Neural crest cell (in vitro differentiated cells): ENCODE measurements at places on chromosomes 1 and 21. TPM values are rescaled to one million over a fixed set of nuclear protein-coding genes. Genes with fewer than 3 reads are reported as not detected.

- H3K4me3 ChIP-seq, result no peak overlapping the region
- H3K36me3 ChIP-seq, result peaks cover 4% of the 10 kb centered on the region
- no peaks in the 10 kb centered on the region for H3K4me1 ChIP-seq
- H3K27me3 ChIP-seq, result no peaks in the 10 kb centered on the region
- no peak overlapping the region for H3K27ac ChIP-seq
- DNase-seq, result no peak
Measured at GRCh38 chr1:165753934-165754333, 14.7 kb downstream of the TMCO1 start.

GRCh38 chr1:113692342-113692741, 66.9 kb downstream of the PHTF1 start:
- no peak for DNase-seq
- no peak overlapping the region for H3K4me3 ChIP-seq
- no peaks in the 10 kb centered on the region for H3K4me1 ChIP-seq
- H3K27ac ChIP-seq, result no peak overlapping the region

DNA sequence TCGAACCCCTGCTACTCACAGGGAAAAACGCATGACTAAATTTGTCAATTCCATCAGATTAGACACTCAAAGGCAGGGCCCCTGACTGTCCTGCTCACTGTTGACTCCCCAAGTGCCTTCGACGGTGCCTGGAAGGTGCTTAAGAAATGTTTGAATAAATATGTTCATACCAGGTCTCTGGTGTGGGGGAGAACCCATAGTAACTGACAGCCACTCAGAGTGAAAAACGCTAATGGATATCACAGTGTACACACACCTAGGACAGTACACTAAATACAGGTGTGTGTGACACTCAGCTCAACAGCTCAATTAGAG, 39.7 kb upstream of the WASF2 start:
- no peak for DNase-seq
- peak overlapping the region; percentile 85 for H3K4me3 ChIP-seq

DNA sequence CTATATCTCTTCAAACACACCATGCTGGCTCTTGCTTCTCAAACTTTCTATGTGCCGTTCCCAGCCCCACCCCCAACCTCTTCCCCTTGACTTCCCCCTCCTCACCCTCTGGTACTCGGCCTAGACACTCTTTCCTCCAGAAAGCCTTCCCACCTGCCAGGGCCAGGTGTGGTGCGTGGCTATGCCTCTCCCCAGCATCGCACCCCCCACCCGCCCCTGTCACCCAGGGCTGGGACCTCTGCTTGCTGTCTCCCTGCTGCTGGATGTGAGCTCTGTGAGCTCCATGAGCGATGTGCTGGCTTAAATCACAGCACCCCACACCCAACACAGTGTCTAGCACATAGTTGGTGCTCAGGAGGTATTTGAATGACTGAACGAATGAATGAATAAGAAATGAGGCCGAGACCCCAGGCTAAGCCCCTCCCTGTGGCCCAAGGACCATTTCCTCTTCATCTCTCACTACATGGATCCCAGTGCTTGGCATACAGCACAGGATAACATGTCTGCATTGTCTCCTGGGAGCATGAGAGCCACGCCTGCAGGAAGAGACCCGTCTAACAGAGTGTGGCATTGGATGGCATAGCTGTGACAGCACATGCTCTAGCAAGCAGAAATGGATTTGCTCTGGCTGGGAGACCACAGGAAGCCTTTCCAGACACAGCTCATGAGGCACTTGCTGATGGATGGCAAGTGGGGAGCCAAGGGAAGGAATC, 19.7 kb downstream of the TNNT2 start:
- DNase-seq, result no peak
- H3K27me3 ChIP-seq, result no peaks in the 10 kb centered on the region
- no peak overlapping the region for H3K27ac ChIP-seq
- no peak overlapping the region for H3K4me3 ChIP-seq
- no peaks in the 10 kb centered on the region for H3K36me3 ChIP-seq
- no peaks in the 10 kb centered on the region for H3K4me1 ChIP-seq

DNA sequence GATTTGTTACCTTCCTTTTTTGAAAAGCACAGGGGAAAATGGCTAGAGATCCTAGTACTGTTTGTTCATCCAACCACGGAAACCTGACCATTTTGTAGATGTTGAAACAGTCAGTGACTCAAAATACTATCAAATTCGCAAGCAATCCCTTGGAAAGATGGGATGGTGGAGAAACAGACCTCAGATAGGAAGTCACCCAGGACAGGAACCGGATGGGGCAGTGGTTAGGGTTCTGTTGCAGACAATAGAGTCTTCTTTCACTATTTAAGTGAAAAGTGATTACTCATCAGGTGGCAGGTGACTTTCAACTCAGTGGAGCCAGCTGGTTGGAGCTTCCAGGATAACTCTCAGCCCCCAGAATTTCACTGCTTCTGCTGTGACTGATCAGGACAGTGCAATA, 17.0 kb downstream of the LHX4 start:
- H3K27me3 ChIP-seq, result peaks cover 53% of the 10 kb centered on the region
- H3K27ac ChIP-seq, result no peak overlapping the region
- peaks cover 5% of the 10 kb centered on the region for H3K4me1 ChIP-seq
- H3K36me3 ChIP-seq, result no peaks in the 10 kb centered on the region
- no peak for DNase-seq
- H3K4me3 ChIP-seq, result no peak overlapping the region

- no peaks in the 10 kb centered on the region for H3K36me3 ChIP-seq
- no peak overlapping the region for H3K4me3 ChIP-seq
- H3K4me1 ChIP-seq, result peaks cover 17% of the 10 kb centered on the region
- H3K27me3 ChIP-seq, result no peaks in the 10 kb centered on the region
- DNase-seq, result no peak
- no peak overlapping the region for H3K27ac ChIP-seq
Measured at GRCh38 chr1:198495631-198496030, 44.8 kb downstream of the ATP6V1G3 start.

DNA sequence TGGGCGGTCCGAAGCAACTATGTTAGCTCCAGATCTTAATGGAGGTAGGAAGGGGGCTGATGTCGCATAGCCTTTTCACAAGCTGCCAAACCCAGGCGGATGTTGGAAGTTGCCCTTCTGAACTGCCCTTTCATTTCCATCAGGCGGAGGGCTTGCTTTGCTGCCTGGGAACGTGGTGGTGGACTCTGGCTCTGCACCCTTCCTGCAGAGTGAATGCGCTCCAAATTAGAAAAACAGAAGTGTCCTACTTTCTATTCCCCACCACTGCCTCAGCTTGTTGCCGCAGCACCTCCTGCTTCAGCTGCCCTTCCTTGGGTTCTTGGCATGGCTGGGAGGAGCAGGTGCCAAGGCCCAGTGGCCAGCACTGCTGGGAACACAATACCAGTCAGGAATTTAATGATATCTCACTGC, 60.6 kb downstream of the AK4 start:
- no peak overlapping the region for H3K27ac ChIP-seq
- H3K4me3 ChIP-seq, result no peak overlapping the region
- peaks cover 16% of the 10 kb centered on the region for H3K4me1 ChIP-seq
- peaks cover 2% of the 10 kb centered on the region for H3K27me3 ChIP-seq

- peaks cover 12% of the 10 kb centered on the region for H3K4me1 ChIP-seq
- H3K27ac ChIP-seq, result no peak overlapping the region
- H3K4me3 ChIP-seq, result peak overlapping the region; percentile 70
Measured at GRCh38 chr1:237043846-237044636, 2.1 kb downstream of the RYR2 start.

DNA sequence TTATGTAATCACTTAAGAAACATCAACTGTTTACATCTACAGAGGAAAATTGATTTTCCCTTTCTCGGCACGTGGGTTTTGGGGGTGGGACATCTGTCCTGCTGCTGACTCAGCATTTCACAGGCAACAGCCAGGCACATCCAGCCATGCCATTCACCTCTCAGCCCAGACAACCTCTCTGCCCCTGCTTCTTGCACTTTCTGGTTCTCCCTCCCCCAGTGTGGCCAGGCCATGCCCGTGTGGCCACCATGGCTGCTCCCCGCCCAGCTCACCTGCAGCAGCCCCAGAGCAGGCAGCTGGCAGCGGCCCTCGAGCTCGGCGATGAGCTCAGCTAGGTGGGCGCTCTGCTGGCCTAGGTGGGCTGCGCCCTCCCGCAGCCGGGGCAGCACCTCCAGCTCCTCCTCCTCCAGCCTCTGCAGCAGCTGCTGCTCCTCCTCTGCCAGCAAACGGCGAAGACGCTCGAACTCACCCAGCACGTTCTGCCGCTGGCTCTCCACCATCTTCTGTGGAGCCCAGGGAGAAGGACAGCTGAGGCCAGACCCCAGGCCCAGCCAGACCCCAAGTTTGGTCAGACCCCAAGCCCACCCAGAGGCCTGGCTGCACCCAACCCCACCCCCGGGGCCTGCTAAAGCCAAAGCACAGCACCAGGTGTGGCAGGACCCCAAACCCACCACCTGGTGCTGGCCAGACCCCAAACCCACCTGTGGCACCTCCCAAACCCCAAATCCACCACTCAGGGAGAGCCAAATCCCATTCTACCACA, 5.8 kb downstream of the TRIM11 start:
- DNase-seq, result no peak
- no peaks in the 10 kb centered on the region for H3K27me3 ChIP-seq

OR6K3 gene
- not detected in 2 replicates for total RNA-seq

DNA sequence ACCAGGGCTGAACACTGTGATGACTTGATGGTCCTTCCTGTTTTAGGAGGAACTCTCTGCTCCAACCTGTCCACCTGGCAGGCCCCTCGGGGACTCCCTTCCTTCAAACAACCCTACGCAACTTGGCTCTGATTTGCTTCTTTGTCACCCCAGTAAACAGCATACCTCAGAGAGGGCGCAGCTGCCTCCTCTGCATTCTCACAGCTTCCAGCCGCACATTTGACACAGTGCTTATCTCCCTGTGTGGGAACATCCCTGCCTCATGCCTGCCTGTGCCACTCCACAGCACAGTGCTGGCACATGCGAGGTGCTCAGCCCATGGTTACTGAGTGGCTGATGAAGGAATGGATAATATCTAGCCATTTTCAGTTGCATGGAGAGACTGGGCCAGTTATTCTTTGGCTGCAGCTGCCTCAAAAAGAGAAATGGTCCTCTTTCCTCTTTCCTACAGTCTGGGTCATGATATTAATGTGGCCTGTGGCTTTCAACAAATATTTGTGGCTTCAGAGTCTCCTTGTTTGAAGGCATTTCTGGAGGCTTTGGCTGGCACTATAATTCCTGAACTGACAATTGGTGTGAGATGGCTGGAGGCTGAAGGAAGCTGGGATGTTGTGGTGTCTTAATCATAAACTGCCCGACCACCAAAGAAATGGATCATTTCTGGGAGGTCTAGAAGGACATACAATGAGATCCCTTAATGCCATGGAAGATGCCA, 77.9 kb downstream of the TENT5C start:
- H3K4me3 ChIP-seq, result no peak overlapping the region
- no peaks in the 10 kb centered on the region for H3K36me3 ChIP-seq
- H3K4me1 ChIP-seq, result no peaks in the 10 kb centered on the region
- no peaks in the 10 kb centered on the region for H3K27me3 ChIP-seq
- no peak for DNase-seq

DNA sequence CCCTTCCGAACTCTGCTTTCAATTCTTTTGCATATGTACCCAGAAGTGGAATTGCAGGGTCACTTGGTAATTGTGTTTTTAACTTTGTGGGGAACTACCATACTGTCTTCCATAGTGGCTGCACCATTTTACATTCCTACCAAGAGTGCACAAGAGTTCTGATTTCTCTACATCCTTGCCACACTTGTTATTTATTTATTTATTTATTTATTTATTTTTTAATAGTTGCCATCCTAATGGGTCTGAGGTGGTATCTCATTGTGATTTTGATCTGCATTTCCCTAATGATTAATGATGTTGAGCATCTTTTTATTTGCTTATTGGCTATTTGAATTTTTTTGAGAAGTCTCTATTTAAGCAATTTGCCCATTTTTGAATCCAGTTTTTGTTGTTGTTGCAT, 422.4 kb downstream of the PTPRU start:
- peaks cover 4% of the 10 kb centered on the region for H3K36me3 ChIP-seq
- H3K4me1 ChIP-seq, result no peaks in the 10 kb centered on the region
- H3K4me3 ChIP-seq, result no peak overlapping the region
- H3K27me3 ChIP-seq, result peaks cover 18% of the 10 kb centered on the region

KCTD3 gene
- 52.0 and 57.9 TPM in 2 replicates for total RNA-seq

CD1D gene
- total RNA-seq, result not detected in 2 replicates

SPRR5 gene
- not detected in 2 replicates for total RNA-seq

- no peaks in the 10 kb centered on the region for H3K36me3 ChIP-seq
- DNase-seq, result no peak
- peaks cover 17% of the 10 kb centered on the region for H3K4me1 ChIP-seq
- peaks cover 84% of the 10 kb centered on the region for H3K27me3 ChIP-seq
- no peak overlapping the region for H3K27ac ChIP-seq
Measured at GRCh38 chr1:98045211-98045766, 124.5 kb upstream of the DPYD start.
